ENCODE measurements at places on chromosomes 4 and X.
A peak's percentile ranks its signal among the peaks of the same experiment; 100 is the strongest.

- DNase-seq: no peak
These were observed 329.4 kb upstream of the PCDH18 start for GRCh38 chr4:137861682-137862081.

DNA sequence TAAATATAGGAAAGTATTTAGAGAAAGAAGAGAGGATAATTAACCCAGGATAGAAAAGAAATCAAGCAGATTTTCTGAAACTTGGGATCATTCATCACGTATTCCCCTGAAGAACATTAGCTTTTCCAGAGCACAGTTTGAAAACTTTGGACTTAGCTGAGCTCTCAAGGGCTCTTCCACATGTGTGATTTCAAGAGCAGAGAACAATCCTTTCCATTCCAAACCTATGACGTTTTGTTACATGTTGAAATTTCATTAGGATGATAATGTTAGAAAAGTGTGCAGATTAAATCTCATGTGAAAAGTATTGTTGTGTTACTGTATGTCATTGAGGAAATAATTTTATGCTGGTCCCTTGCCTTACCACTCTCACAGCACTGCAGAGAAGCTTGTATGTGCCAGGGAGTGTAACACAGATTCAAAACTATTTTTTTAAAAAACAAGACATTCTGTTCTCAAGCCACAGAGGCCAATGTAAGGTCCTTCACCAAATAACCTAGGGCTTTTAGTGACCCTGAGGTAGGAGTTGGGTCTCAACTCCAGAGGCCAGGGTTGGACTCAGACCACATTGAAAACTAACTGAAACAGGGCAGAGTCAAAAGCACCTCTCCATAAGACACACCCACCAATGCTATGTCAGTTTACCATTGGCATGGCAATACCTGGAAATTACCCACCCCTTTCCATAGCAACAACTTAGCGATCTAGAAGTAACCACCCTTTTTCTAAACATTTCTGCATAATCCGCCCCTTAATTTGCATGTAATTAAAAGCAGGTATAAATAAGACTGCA is 141.3 kb downstream of the ANXA5 start:
- no peak for DNase-seq

DNA sequence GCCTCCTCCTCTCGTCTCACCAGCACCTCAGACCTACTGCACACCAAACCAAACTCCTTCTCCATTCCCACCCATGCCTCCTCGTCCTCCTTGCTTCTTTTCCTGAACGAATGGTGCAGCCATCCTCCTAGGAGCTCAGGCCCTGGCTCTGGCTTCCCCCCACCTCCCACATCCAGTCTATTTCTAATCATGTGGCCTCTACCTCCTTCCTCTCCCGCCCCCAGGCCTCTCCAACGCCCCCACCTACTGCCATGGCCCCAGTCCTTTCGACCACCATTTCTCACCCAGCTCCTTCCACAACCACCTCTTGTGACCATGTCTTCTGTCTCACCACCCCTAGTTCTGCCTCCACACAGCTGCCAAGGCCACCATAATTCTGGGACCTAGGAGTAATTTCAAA is 127.1 kb downstream of the PJA1 start:
- no peak for DNase-seq

DNA sequence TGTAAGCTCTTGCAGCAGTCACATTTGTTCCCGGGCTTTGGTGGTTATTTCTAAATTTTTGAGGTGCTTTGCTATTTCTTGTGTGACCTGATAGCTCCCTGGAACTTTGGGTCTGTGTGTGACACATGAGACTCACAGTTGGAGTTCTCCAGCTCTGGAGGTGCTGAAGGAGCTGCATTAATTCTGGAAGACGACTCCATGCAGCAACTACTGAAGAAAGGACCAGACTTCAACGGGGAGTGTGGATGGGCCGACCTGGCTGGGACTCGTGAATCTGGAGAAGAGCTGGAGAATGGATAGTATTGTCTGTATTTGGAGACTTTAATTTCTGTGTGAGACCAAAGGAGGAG is 1.5 kb downstream of the MRFAP1 start:
- no peak for DNase-seq

DNA sequence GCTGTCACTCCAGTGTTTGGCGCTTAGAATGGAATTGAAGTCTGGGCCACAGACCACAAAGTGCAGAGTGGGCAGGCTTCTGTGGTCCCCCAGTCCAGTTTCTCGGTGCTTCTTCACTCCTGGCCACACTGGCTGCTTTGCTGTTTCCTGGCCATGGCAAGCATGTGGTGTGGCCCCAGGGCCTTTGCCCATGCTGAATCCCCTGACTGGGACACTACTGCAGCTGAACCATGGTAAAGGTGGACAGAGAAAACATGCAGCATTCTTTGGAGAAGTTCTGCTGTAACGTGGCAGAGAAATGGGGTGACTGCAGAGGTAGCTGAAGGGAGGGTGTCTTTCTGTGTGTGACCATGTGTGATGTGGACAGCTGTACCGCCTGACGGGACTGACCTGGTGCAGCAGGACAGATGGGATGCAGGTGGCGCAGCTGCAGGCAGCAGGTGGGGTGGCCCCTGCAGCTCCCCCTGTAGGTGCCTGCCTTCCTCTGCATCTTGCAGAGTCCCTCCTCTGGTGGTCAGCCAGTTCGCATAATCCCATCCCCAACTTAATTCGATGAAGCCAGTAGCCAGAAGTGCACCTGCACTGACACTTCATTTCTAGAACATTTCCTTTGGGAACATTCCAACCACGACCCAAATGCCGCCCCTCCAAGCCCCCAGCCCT is 13.2 kb upstream of the S100P start:
- no peak for DNase-seq

- DNase-seq: no peak
These were observed 1.0 kb downstream of the GAB3 start for GRCh38 chrX:154749856-154750255.

DNA sequence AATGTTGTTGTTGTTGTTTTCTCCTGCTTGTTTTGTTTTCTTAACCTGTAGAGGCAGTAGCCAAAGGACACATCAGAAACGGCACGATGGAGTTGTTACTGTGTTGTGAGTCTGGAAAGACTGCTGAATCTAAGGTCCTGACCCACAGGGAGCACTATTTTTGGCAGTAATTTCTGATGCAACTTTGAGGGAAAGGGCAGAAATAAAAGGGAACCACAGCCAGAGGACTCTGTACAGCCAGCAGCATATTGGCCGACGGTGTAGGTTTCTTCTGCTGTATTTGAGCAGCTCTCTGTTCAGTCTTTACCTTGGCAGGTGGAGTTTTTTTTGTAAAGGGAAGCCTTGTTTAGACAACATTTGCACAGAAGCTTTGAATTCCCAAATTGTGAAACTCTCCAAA is 203.0 kb upstream of the GPR101 start:
- no peak for DNase-seq

- DNase-seq: no peak
These were observed 130.3 kb downstream of the DHRSX start for GRCh38 chrX:2370456-2370855.

DNA sequence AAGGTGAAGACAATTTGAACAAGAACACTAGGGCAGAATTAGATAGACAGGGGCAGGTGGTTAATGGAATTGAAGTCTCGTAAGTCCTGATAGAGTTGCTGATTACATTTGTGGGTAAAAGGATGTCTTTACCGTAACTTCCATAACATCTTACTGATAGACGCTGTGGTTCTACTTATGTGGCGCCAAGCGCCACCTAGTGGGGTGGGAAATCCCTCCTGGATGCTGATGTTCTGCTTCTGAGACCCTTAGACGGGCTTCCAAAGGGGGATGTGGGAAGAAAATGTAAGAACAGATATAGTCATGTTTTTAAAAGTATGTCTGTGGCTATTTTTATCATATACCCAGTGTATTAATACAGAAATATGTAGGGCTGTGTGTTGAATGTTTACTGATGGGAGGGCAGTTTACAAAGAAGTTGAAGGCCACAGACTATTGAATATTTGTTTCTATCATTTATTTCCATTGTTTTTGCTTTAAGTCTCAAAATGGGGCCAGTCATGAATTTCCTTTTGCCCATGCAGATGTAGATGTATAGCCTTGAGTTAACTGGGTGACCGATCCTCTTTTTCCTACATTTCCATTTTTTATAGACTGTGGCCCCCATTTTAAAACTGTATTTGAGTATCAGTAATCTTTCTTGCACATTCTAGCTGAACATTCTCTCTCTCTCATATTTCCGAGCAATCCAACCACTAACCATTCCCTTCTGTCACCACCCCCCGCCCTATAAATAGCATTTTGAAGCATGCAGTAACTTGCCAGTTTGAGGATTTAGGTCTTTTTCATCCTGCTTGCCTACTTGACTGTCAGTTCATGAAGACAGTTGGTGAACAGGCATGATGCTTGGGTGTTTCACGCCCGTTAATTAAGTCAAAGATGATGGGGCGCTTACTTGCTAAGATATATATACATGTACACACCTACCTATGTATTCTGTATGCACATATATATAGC is 12.1 kb upstream of the TLR8 start:
- no peak for DNase-seq

DNA sequence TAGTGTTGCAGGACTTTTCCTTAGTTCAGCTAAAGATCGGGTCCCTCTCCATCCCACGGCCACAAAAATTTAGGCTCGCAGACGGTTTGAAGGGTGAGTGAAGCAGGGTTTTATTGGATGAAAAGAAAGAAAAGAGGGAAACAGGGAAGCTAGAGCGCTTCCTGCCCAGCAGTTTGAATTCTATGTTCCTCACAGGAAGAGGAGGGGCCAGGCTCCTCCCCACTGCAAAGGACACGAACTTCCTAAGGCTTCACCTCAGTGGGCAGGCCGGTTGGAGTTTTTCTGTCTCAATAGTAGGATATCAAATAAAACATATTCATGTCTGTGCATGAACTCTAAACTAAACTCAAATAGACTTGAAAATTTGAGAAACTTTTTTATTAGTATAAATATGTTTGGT is 27.4 kb downstream of the DAPP1 start:
- DNase-seq: no peak

GRCh38 chr4:6499238-6499600 is 26.8 kb upstream of the PPP2R2C start:
- no peak for DNase-seq

DNA sequence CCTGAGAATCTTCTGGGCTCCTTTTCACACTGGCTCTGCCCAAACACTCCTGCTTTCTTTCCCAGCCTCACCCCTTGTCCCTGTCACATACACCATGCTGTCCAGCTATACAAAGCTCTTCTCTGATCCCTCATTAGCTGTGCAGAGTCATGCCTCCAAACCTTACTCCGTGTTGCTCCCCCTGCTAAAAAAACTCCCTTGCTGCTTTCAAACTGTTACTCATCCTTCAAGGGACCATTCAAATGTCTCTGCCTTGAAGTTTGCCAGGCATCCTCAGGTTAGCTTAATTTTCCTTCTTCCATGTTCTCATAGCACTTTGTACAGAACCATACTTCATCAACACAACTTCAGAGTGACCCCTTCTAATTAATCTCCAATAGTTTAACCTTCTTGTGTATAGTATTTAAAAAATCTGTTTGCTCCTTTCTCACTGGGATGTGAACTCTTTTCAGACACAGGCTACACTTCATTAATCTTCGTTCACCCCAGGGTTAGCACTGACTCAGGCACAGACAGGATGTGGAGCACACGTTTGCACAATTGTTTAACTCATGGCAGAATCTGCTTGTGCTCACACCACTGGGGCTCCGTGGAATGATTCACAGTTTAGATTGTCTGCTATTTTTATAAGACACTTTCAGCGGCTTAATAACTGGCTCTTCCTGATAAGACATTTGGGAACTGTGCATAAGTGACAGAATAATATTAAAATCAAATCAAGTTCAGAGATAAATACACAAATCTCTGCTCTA is 21.4 kb upstream of the SEL1L3 start:
- no peak for DNase-seq

- peak; percentile 22 for DNase-seq
These were observed 106.2 kb downstream of the ALPK1 start for GRCh38 chr4:112403101-112403945.

- peak; percentile 16 for DNase-seq
These were observed 32.7 kb upstream of the MAGED1 start for GRCh38 chrX:51860679-51861078.

DNA sequence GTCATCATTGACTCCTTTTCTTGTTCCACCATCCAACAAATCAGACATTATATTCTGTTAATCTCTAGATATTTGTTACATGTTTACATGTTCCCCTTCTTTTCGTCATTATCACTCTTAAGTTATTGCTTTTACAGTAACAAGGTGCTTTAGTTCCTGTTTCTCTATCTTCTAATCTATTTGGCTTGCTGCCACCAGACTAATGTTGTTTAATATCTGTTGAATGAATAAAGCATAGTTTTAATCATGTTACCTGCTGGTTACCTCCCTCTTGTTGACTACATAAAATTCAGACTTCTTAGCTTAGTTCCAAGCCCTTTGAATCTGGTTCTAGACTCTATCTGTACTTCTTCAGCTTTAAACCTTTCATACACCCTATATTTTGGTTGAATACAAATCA is 129.8 kb upstream of the TRIM2 start:
- no peak for DNase-seq

- DNase-seq: no peak
These were observed 16.1 kb downstream of the ADRA2C start for GRCh38 chr4:3781997-3782930.

- no peak for DNase-seq
These were observed 67.2 kb upstream of the ETNPPL start for GRCh38 chr4:108829966-108830492.

DNA sequence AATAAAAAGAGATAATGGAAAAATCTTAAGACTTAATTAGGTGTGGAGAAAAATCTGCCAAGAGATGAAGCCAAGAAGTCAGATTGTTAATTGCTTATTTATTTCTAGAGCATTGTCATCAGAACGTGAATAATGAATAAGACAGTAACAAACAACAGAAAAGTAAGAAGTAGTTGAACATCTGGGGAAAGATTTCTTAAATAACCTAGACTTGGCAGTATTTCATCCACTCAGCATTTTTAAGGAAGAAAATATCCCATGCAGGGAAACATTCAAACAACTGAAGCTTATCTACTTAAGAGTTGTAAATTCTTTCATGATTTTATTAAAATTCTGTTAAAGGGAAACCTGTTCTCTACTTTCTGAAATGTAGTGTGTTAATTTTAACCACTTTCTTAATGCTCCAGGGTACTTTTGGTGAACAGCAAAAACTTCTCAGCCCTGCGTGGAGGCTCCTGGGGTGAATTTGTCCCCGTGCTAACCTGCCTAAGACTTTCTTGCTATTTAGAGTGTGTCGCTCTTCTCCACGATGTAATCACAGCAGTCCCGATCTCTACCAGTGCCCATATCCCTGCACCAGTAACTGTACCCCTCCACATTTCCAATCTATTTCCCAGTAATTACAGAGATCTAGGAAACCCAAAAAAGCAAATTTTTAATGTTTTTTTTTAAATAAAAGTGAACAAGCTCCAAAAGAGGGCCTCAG is 124.6 kb downstream of the CORIN start:
- no peak for DNase-seq

GRCh38 chr4:110106931-110107296 is 91.5 kb downstream of the ELOVL6 start:
- DNase-seq: no peak

DNA sequence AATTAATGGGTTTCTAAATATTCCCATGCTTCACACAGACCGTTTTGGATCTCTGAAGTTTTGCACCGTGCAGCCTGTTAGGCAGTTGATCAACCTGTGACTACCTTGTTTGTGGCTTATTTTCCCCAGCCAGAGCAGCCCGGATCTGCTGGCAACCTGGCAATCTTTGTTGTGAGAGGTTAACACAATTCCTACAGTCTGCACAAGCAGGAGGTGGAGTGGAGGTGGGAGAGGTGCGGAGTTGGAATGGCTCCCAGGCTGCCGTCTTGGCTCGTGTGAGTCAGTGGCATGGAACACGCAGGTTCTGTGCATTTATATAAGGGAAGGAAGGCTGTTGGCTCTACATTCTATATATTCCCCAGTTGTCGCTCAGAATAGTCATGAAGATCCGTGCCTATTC is 70.9 kb upstream of the STOX2 start:
- DNase-seq: no peak

- no peak for DNase-seq
These were observed 15.6 kb downstream of the IL3RA start for GRCh38 chrX:1351981-1352714.

Measured in femur (tissue), 1 donor.